ENCODE measurements at places on chromosomes 7 and 10.

GRCh38 chr10:75531571-75532031, 100.2 kb downstream of the LRMDA start:
- DNase-seq, result no peak

DNA sequence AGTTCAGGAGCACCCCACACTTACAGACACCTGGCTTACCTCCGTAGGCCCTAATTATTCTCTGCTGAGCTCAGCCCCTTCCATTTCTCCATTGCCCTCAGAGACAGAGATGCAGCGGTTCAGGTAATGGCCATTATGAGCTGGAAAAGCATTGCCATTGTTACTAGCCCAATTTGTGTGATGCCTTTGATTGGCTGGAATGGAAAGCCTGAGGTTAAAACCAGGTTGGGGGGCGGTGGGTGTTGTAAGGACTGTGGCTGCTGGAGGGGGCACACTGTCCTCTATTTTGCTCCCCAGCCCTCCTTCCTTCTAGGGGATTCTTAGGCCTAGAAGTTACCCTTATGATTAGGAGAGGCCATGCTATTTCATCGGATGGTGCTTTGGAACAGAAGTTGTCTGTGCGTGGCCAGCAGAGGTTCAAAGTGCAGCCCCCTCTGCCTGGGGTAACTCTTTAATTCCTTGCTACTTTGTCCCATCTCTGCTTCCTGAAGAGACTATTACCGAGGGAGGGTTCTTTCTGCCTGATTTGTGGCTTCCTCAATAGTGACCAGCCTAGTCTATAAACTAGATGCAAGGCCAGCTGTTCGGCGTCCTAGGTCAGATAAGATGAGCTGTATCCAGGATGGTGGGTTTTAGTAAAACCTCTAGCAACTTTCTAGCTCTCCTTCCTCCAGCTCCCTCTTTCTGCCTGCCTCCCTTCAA, 14.2 kb upstream of the ACSL5 start:
- DNase-seq, result no peak

GRCh38 chr10:60358282-60358681, 31.4 kb downstream of the ANK3 start:
- DNase-seq, result no peak

- no peak for DNase-seq
Measured at GRCh38 chr10:101816376-101816775, 1.9 kb downstream of the OGA start.

DNA sequence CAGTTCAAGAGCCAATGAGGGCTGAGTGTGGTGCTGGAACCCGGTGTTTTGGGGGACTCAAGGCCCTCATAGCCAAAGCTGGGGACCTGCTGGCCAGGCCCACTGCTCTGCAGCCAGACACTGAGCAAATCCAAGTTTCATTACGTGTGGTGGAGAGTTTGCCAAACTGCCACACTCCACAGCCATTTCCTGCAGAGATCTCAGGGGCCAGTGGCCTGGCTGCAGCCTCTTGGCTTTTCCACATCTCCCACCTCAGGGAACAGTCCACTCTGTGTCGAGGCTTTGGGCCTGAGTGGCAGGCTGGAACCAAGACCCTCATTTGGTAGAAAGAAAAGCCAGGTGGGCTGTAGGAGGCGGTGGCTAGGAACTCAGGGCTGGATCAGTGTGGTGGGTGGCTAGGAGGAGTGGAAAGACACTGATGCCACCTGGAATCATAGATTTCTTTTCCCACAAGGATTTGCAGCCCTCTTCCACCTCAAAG, 3.2 kb downstream of the HOXA11 start:
- no peak for DNase-seq

DNA sequence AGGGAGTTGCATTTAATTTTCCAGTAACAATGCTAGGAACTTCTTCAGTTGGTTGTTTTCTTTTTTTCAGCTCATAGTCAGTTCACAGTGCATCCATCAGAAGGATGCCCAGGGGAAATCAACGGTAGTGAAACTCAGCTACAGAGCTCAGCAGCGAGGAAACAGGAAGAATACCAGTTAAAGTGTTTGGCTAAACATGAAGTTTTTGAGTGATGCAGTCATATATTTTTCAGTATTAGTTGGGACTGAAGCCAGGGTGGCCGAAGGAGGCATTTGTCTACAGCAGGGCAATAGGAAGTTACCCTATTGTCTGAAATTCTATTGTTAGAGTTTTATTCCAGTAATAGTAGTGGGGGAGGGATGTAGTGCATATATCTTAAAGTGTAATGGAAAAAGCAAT, 45.3 kb upstream of the MALRD1 start:
- no peak for DNase-seq

- no peak for DNase-seq
Measured at GRCh38 chr10:110993024-110993693, 73.8 kb downstream of the SHOC2 start.

- DNase-seq, result no peak
Measured at GRCh38 chr7:93594250-93594649, 19.7 kb upstream of the CALCR start.

GRCh38 chr10:50384898-50385297, 133.6 kb upstream of the ASAH2 start:
- no peak for DNase-seq

DNA sequence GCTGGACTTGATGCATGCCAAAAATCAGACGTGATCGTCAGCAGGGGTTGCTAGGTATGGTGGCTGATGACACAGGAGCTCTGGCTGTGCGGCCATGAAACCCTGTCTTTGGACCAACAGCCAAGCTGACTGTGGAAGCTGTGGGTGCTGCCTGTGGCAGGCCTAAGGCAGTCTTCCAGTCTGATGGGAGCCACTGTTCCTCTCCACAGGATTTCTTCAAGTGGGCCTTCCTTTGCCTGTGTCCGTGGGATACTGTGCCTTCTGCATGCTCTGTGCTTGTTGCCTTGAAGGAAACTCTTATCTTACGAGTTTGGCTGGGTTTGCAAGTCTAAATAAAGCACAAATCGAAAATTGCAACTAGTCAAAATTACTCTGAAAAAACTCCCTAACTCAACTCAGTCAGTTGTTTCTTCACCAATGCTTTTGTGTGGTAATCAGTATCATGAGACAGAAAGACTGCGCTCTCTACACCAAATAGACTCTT, 101.9 kb upstream of the PDLIM1 start:
- DNase-seq, result no peak

DNA sequence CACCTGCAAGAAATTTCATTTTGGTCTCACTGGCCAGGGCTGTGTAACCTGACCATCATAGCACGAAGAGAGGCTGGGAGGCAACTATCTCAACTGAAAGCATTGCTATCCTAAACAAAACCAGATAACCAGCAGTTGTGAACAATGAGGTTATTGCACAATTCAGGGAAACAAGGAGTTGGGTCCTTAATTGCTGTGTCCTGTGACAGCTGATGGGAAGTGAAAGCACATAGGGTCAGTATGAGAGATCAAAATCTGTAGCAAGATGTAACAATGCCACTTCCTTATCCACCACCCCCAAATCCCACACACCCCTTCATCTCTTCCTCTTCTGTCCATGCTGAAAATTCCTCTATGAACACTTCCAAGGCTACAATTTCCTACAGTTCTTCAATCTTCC, 80.2 kb downstream of the HTR7 start:
- no peak for DNase-seq

DNA sequence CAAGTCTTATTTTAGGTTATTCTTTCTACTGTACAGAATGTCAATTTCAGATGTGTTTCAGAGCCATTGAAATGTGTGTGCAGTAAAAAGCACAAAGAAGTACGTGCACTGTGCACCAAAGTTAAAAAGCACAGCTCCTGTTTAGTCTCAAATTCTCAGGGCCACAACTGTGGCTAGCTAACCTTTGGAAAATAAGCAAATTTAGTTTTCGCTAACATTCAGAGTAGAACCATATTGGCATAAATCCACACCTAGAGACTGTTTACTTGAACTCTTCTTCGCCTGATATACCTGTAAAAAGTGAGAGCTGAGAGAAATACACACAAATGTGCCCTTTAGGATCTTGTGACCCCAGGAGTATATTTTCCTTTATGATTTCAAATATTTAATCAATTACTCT, 353.9 kb downstream of the TFEC start:
- DNase-seq, result no peak

- no peak for DNase-seq
Measured at GRCh38 chr10:115972426-115972825, 300.6 kb downstream of the GFRA1 start.
